NCI-H510A treated with DMSO at 0.1 percent for 48 hours (cell line): ENCODE measurements at places on chromosomes 1 and 21.

- DNase-seq, result no peak
Measured at GRCh38 chr1:54950006-54950368, 30.4 kb upstream of the TMEM61 start.

DNA sequence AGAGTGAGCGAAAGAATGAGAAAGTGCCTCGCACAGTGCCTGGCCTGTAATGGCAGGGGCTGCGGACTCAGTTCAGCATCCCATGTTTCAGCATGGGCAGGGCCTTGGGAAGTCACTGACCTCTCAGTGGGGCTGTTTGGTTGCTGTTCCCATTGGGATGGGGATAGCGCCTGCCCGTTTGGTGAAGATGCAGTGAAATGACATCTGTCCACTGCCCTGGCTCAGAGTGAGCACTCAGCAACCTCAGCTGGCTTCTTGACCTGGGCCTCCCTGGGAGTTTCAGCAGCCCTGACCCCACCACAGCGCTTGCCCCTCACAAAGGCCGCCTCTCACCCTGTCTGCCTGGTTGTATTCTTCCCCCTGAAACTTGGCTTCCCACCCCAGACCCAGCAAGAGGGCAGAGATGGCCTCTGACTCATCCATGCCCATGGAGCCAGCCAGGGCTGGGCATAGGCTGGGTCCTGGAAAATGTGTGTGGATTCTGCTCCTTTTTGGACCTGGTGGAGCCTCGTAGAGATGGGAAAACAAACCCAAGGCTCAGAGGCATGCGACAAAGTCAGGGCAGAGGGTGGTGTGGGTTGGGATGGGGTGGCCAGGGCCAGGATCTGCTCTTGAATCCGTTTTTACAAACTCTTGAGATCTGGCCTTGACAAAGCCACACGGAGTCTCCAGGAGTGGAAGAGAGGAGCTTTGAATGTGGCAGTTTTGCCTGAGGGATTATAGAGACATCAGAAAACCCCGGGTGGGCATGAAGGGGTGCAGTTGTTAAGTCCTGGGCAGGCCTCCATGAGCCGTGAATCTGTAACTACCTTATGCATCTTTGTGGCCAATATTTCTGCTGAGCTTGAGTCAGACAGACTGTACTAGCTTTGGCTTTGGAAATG lies 1.2 kb downstream of the XKR8 start:
- no peak for DNase-seq

DNA sequence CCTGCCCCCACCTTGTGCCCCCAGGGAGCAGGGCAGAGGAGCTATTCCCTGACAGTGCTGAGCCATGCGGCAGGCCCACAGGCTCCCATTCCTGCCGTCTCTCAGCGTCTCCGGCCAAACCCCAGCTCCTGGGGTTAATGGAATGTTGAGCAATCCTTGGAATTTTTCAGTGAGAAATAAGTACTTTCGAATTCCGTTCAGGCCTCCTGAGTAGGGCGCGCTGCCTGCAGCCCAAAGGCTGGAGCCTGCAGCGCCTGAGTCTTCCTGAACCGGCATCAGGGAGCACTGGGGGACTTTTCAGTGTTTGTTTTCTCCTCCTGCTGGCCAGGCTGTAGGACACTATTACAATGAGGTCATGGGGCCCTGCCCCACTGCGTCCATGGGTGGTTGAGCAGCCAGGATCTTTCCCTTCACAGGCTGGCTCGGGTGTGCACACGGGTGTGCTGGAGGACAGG lies 33.3 kb upstream of the CSF1 start:
- DNase-seq, result no peak

- DNase-seq, result no peak
Measured at GRCh38 chr1:37064039-37064438, 29.7 kb upstream of the GRIK3 start.
